ENCODE measurements at places on chromosomes 12 and 14.

- no peak for DNase-seq
Measured at GRCh38 chr14:55832122-55832911, 252.3 kb downstream of the KTN1 start.

- DNase-seq = no peak
Measured at GRCh38 chr12:27771481-27772327, 8.3 kb upstream of the KLHL42 start.

- no peak for DNase-seq
Measured at GRCh38 chr14:29896354-29896821, 31.3 kb downstream of the PRKD1 start.

GRCh38 chr12:54593725-54594124 lies 5.3 kb upstream of the PPP1R1A start:
- DNase-seq = no peak

GRCh38 chr14:71013551-71014192 lies 106.4 kb downstream of the PCNX1 start:
- no peak for DNase-seq

DNA sequence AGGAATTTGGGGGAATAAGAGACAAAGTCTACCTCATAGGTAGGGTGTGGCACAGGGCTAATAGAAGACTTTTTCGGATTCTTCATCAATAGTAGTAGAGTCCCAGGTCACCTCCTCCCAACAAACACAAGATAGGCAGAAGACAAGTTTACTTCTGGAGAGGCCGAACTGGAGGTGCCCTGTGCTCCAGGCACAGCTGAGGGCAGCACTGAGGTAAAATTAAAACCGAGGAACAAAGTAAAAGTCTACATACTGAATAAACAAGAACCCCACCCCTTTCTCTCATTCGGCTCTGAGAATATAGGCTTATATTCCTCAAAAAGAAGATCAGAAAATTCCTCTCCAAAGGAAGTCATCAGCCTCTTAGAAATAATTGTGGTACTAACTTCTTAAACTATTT lies 161.5 kb downstream of the SEC23A start:
- DNase-seq = no peak

DNA sequence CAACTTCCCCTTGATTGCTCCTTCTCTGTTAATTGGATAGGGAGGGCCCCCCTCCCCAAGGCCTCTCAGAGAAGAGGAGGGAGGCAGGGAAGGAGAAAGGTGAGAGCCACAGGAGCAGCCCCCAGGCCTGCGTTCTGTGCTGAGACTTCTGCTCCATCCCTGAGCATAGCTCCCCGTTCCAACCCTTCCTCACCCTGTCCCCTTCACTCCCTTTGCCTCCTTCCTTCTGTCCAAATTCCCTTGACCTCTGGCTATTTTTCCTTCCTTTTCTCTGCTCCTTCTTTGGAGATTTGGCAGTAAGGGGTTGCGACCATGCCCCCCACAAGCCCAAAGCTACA lies 788 bp upstream of the ASIC1 start:
- DNase-seq = no peak

- DNase-seq = no peak
Measured at GRCh38 chr12:125351788-125352187, 286.6 kb downstream of the AACS start.

DNA sequence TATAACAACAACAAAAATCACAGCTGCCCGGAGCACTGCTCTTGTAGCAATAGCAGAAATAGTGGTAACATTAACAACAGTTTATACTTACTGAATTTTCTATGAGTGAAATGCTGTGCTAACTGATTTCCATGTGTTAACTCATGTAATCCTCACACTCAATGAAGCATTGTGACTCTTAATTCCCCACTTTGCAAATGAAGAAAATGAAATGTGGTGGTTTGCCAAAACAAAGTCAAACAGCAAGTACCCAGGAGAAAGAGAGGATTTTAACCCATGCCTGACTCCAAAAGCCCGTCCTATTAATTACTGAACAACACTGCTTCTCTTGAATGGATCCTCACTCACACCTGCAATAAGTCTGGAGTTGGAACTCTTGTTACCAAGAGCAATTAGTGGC lies 123.5 kb downstream of the MED13L start:
- no peak for DNase-seq

GRCh38 chr12:48145981-48146380 lies 11.3 kb downstream of the ASB8 start:
- no peak for DNase-seq

GRCh38 chr12:52243259-52243855 lies 10.3 kb downstream of the KRT7 start:
- peak; percentile 74 for DNase-seq

DNA sequence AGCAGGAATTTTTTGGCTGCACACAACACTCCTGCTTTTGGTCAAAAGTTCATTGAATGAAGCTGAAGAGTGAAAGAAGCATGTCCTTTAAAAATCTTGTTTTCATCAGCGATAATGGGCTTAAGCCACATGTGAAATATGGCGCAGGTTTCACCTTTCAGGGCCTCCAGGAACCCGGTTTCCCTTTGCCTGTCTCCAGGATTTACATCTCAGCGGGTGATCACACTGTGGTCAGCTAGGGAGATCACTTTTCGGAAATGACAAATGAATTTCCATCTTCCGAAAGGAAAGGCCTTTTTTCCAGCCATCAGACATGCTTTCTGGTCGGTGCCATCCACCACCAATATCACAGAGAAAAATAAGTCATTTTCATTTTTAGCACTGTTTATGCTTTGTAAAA lies 727.1 kb upstream of the TBX3 start:
- DNase-seq = peak; percentile 56

DNA sequence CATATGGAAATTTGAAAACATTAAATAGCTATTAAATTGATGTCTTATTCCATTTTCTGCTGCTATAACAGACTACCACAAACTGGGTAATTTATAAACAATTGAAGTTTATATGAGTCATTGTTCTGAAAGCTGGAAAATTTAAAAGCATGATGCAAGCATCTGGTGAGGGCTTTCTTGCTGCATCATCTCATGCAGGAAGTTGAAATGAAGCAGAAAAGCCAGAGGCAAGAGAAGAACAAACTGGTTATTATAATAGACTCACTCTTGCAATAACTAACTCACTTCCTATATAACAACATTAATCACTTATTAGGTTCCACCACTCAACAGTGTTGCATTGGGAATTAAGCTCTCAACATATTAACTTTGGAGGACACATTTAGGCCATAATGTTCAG lies 1277.4 kb downstream of the LRFN5 start:
- peak; percentile 56 for DNase-seq

- peak; percentile 56 for DNase-seq
Measured at GRCh38 chr12:76260390-76260748, 87.8 kb downstream of the BBS10 start.

DNA sequence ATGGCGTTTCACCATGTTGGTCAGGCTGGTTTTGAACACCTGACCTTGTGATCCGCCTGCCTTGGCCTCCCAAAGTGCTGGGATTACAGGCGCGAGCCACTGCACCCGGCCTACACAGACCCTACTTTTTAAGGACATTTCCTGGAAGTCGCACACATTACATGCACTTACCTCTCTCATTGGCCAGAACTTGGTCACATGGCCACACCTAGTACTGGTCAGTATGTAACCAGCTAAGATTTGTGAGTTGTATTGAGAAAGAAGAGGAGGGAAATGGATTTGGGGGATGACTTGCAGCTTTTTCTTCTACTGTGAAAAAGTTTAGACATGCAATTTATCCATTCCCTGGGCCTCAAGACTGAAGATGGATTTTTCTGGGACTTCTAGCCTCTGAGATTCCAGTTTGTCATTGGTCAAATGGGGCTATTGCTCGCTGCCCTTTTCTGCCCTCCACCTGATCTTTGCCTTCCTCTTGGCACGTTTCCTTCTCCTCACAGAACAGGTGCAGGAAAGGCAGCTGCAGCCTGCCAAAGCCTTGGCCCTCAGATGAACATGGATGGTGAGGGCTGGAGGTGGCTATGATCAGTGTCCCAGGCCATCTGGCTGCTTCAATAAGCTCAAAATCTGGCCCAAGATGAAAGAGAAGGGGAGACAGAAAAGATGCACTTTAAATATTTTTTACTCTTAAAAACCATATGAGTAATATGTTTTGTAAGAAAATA lies 7.1 kb upstream of the ZDHHC22 start:
- no peak for DNase-seq

DNA sequence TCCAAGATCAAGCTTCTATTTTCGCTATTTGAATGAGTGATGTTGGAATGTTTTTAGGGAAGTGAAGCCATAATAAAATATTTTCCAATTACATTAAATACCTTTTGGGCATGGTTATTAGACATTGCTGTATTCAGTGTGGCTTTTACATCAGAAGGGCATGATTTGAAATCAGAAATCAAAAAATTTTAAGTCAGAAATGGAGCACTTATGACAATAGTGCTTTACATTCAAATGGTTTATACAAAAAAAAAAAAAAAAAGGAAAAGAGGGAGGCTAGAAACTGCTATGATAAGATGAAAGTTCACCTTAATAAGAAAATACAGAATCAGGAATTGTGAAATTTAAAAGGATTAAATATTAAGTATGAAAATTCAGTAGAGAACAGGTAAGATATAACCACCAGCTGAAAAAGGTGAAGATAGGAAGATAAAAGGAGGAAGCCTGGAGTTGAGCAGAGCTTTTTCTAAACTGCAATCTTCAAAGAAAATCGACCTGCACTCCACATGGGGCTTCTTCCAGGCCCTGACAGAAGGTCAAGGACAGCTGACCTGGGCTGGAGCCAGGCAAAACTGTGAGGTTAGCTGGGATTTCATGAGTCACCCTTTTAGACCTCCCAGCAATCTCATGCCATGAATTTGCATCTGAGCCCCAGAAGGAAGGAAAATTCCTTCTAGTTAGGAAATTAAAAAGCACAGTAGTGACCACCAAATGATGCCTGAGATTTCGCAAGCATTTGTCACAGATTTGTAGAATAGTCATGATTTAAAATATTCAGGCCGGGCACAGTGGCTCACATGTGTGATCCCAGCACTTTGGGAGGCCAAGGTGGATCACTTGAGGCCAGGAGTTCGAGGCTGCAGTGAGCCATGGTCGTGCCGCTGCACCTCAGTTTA lies 23.4 kb upstream of the BMP4 start:
- peak; percentile 97 for DNase-seq

GRCh38 chr12:54058128-54058768 lies 4.6 kb downstream of the HOXC4 start:
- no peak for DNase-seq

- DNase-seq = no peak
Measured at GRCh38 chr14:81385419-81385818, 14.7 kb downstream of the STON2 start.

DNA sequence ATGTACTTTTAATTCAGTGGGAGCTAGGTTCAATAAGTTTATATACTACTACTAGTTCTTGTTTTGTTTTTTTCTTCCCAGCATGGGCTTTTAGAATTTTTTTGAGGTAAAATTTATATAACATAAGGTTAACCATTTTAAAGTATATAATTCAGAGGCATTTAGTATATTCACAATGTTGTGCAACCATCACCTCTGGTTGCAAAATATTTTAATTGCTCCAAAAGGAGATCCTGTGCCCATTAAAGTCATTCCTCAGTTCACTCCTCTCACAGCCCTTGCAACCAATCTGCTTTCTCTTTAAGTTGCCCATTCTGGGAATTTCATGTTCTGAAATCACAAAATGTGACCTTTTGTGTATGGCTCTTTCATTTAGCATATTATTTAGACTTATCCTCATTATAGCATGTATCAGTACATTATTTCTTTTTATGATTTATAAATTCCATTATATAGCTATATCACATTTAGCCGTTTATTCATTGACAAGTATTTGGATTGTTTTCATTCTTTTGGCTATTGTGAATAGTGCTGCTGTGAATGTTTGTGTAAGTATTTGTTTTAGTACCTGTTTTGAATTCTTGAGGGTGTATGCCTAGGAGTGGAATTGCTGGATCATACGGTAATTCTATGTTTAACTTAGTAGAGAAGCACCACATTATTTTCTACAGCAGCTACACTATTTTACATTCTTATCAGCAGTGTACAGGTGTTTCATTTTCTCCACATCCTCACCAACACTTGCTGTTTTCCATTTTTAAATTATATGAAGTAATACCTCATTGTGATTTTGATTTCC lies 59.1 kb downstream of the ARHGAP5 start:
- DNase-seq = no peak

GRCh38 chr12:27964123-27964522 lies 8.4 kb downstream of the PTHLH start:
- no peak for DNase-seq

DNA sequence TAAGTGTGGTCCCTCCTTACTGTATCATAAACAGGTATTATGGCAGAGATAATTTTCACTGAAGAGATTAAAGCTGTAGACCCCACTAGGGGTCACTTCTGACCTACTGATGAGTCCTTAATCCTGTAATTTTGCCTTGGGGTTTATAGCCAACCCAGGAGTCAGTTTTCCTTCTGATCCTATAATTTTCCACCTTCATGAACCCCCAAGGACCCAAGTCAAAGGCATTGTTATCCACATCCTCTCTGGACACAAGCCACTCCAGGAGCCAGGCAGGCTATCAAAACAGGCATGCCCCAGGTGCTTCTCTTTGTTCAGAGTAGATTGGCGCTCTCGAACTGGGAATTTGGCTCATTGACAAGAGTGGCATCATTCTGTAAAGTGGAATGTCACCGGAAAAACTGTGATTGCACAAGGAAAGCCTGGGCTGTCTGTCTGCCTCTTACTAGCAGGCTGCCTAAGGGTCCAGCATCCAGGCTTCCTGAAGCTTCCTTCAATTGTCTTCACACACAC lies 1523.2 kb upstream of the FLRT2 start:
- no peak for DNase-seq

- no peak for DNase-seq
Measured at GRCh38 chr12:68158432-68158831, 1.1 kb downstream of the IFNG start.

DNA sequence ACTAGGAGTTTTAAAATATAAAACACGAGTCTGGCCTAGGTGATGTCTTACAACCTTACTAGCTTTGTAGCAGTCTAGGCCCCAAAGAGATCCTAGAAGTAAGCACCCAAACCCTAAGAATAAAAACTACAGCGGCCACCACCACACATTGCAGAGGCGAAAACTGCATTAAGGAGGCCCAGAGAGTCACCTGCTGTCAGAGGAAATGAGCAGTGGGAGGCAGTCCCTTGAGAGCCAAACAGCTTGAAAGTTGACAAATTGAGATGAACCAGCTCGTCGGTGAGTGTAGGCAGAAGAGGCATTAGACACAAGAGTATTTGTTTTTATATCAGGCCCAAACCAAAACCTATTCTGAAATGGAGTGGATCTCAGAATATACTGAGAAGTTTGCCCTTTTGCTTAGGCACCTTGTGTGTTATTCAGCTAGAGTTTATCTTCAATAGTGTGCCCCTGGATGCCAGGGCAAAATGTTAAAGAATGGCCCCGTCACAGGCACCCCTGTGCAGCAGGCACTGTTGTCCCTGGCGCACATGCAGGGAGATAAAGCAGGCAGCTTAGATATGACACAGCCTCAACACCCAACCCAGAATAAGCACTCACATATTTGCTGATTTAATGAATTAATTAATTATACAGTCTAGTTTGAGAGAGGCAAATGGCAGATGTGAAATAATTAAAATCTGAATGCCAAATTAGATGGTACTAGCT lies 56.7 kb downstream of the TTC7B start:
- DNase-seq = no peak

All from M059J (cell line).